ENCODE measurements at places on chromosomes 7 and 10.

DNA sequence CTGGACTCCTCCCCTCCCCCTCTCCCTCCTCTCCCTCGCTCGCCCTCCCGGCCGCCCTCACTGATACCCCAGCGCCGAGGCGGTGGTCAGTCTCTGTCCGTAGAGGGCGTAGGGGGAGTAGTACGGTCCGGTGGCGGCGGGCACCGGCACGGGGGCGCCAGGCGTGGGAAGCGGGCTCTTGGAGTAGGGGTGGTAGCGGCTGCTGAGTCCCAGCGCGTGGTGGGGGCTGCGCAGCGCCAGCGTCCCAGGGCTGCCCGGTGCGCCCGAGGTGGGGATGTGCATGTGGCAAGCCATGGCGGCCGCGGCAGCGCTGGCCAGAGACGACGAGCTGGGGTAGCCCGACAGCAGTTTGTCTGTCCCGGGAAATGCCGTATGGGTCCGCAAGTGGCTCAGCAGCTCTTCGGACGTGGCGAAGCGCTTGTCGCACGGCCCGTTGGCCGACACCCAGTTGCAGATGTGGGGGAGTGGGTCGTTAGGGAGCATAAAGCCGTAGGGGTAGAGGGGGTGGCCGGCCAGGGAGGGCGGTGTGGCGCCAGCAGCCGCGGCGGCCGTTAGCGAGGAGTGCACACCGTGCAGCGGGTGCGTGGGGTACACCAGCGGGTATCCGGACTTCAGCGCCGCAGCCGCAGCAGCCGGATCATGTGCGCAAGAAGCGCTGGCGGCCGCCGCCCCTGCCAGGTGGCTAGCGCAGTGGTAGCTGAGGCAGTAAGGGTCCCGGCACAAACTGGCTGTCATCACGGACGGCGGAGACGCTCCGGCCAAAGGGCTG, 2.7 kb downstream of the ZNF503 start:
- no peak for DNase-seq

- no peak for DNase-seq
Observed at GRCh38 chr7:75579899-75580298, 87.8 kb downstream of the SPDYE5 start.

GRCh38 chr7:134448356-134449229, 10.3 kb downstream of the AKR1B1 start:
- no peak for DNase-seq

DNA sequence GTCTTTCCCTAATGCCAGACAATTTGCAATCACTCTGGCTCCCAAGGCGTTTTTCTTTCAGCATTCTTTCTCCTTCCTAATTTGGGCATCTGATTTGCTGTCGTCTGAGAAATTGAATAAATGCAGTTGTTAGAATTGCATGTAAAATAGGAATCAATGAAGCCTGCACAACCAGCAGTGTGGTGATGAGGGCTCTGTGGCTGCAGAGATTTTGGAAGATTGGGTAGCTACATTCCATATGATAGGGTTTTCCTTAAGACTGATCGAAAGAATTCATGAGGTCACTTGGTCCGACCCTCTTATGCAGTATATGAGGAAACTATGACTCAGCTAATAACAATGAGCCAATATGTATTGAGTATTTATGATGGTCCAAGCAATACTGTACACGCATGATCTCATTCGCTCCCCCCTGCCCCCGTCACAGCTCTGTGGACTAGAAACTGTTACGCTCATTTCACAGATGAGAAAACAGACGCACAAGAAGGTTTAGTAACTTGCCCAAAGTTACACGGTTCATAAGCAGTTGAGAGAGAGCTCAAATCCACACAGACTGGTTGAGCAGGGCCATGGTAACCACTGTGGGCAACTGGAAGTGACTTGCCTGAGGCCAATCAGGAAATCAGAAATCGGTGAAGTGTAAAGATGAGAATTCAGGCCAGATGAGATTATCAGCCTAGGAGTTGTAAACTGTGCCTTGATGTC, 527.2 kb downstream of the GATA3 start:
- no peak for DNase-seq

GRCh38 chr10:21910798-21911197, 92.7 kb downstream of the DNAJC1 start:
- no peak for DNase-seq

DNA sequence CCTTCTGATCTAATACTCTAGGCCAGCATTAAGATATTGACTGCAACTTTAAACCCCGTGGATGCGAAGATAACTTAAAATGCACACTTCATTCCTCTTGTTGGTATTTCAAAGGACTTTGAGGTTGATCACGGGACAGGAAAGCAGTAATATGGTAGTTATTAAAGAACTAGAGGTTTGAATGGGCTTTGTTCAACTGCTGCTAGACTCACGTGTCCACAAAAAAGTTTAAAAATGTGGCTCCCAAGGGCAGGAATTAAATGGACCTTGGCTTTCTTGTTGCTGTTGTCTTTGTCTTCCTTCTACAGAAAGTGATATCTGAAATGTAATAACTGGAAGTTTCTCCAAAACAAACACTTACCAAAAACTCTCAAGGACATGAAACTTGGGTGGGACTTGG, 186.3 kb downstream of the XPNPEP1 start:
- DNase-seq, result no peak

GRCh38 chr7:81210137-81211064, 291.6 kb upstream of the SEMA3C start:
- DNase-seq, result no peak

DNA sequence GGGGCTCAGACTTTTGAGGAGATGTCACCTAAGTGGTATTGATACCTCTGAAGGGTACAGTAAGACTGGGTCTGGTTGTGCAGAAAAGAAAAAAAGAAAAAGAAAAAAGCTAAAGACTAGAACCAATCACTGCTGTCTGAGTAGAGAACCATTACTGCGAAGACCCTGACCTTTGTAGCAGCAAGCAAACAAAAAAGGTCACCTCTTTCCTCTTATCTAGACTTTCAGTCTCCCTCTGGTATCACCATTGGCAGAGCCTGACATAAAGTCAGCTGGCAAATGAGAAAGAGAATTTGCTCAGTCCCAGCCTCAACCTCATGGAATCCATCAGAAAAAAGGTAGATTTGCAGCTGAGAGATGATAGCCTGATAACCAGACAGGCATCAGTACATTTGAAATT, 2.6 kb upstream of the DNTT start:
- DNase-seq, result no peak

DNA sequence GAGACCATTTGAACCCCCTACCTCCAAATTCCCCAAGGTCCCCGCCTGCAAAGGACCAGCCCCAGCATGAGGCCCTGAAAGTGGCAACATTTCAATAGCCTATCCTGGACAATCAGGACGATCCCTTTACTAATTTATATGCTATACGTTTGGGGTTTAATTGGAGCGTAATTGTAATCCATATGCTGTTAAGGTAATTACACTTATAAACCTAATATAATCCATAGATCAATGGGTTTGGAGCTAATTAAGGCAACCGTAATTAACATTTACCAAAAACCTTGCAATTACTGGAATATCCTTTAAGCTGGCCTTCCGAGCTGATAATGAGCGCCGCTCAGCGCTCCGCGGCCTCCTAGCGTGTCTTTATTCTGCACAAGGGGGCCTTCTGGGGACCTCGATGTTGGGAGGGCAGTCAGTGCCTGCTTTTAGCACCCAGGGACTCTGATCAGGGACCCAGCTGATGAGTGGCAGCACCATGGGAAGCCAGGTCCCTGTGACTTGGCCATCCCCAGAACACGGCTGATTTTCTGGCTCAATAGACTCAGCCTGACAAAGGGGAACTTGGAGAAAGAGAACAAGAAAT, 91.2 kb downstream of the LHPP start:
- no peak for DNase-seq

DNA sequence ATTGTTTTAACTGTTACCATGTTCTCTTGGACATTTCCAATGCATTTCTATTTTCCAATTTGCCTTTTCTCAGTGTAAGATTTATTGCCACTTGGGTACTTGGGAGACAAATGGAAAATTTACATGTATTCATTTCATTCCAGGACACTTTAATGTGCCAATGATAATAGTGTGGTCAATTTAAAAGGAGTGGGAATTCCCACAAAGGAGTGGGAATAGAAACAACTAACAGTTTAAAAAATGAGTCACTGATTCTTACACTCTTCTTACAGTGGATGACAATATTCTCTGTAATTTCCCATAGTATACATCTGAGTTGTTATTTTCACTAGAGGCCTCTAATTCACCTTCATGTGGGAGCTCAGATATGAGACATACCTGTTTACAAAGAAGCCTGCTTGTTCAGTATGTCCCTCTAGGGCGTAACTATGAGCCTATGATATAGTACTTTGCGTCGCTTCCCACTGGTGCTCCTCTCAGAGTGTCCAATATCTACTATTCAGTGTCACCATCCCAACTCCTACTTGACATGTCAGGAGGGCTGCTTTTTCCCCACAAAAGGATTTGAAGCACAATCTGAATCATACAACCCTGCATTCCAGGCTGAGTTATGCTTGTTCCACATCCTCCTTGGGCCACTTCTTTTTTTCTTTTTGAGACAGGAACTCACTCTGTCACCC, 301.3 kb downstream of the PHTF2 start:
- DNase-seq, result no peak

DNA sequence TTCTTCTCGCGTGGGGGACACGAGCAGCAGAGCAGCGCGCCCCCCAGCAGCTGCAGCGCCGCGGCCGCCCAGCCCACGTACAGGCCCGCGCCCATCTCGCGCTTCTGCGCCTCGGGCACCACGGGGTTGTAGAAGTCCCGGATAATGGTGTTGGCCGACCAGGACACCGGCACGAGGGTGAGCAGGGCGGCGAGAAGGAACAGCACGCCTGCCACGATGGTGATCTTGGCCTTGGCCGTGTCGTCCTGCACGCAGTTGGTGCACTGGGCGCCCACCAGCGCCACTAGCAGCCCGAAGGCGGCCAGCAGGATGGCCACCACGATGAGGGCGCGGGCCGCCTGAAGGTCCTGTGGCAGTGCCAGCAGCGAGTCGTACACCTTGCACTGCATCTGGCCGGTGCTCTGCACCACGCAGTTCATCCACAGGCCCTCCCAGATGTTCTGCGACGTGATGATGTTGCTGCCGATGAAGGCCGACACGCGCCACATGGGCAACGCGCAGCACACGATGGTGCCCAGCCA, 529 bp downstream of the CLDN3 start:
- DNase-seq, result no peak

- DNase-seq, result no peak
Observed at GRCh38 chr7:69091521-69091920, 506.8 kb upstream of the AUTS2 start.

GRCh38 chr10:10489076-10489475, 528.6 kb upstream of the CELF2 start:
- DNase-seq, result no peak

GRCh38 chr7:107874605-107875446, 16.2 kb upstream of the DLD start:
- no peak for DNase-seq

DNA sequence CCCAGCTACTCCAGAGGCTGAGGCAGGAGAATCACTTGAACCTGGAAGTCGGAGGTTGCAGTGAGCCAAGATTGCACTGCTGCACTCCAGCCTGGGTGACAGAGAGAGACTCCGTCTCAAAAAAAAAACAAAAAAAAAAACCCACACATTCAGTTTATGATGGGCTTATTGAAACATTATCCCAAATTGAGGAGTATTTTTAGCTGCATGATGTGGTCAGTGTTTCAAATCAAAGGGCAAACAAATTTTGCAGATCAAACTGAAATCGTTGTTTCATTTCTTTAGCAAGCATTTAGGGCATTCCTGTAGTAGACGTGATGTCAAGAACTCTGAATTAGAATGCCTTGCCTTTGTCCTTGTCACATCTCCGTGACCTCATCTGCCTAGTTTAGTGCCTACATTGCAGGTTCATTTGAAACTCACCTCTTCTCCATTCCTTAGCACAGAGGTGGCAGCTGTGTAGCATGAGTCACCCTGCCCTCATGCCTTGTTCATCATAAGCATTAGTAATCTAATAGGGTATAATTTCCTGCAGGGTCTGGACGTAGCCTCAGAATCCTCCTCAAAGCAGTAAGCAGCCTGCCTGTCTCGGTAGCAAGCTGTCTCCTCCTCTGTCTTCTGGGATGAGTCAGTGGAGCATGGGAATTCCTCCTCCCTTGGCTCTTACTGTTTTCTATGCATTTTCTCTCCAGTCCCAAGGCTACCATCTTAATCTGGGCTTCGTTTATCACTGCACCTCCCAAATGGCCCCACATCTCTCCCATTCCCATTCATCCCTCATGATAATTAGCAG, 73.8 kb downstream of the CUL1 start:
- no peak for DNase-seq

DNA sequence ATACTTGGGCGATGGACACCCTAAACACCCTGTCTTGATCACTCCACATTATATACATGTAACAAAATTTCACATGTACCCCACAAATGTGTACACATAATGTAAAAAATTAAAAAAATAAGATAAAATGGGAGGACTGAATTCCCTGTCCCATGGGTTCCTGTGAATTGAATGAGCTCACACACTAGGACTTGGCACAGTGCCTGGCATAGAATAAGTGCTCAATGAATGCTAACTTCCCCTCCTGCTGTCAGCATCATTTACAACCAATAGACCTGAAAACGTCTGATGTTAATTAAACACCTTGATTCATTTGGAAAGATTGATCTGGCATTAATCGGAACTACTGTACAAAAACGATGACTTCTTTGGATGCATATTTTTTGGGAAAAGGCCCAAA, 117.3 kb upstream of the ZNF438 start:
- DNase-seq, result no peak

GRCh38 chr7:148973256-148973655, 55.0 kb downstream of the PDIA4 start:
- no peak for DNase-seq

DNA sequence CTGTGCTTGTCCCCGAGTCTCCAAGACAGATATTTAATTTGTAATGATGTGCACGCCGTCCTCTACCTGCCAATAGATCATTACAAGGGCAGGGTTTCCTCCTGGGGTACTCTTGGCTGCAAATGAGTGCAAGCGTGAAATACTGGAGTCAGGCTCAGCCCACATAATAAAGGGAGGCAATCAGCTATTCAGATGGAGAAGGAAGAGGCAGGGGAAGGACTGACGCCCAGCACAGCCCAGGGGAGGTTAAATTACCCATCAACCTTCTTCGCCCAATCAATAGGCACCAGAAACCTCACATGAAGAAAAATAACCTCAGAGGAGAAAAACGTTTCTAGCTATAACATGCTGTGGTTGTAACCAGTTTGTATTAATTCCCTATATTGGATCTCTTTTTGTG, 544.9 kb upstream of the ADARB2 start:
- no peak for DNase-seq

DNA sequence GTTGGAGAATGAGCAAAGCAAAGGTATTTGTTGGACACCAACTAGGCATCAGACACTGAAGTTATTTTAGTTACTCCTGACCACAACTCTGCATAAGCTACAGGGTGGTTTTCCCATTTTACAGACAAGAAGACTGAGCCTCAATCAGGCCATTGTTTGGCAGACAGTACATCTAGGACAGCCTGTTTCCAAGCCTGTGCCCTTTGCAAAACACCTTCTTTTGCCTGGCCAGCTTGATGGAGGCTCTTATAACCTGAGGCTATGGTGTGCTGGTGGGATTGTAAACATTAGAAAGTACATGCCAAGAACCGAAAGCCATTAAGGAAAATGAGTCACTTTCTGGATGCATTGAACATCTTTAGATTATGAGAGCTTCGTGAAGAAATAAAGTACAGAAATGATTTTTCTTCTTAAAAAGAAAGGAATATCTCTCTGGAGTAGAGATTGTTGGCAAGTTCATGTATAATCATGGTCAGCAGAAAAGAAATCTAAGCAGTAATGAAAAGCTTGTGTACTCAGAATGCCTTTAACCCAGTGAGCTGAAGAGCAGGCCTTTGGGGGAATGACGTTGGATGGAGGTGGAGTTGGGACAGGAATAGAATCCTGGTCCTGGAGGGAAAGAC, 140.6 kb downstream of the KIAA1217 start:
- no peak for DNase-seq

All from effector CD8-positive, alpha-beta T cell (primary cell).